Osteoblast (primary cell): ENCODE measurements at places on chromosomes 7 and 10. TPM values are rescaled to one million over a fixed set of nuclear protein-coding genes. Genes with fewer than 3 reads are reported as not detected.

DNA sequence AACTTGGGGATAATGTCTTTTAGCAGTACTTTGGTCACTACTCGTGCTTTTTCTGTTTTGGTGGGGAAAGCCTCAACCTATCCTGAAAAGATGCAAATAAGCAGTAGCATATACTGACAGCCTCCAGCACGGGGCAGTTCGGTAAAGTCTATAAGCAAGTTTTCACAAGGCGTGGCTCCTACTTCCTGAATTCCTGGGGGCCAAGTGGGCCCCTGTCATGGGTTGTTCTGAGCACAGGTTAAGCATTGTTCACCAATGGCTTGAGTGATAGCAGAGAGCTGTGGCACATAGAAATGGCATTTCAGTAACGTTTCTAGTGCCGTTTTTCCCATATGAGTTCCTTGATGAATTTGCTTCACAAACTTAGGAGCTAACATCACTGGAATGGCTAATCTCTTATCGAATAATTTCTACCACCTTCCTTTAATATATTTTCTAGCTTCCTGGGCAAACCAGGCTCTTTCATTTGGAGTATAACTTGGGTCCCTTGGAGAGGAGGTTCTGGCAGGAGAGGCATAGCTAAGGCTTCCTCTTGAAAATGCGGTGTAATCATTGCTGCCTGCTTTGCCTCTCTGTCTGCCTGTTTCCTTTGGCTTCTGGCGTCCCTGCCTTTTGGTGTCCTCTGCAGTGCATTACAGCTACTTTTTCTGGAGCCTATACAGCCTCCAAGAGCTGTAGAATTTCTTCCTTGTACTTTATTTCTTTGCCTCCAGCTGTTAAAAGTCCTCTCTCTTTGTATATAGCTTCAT is 11.7 kb upstream of the ZNF239 start:
- no peaks in the 10 kb centered on the region for H3K4me1 ChIP-seq
- H3K4me3 ChIP-seq = no peak overlapping the region
- DNase-seq = no peak
- peaks cover 8% of the 10 kb centered on the region for H3K27me3 ChIP-seq
- no peak overlapping the region for H3K27ac ChIP-seq

The COL13A1 gene
- total RNA-seq = 1.1 and 1.8 TPM in 2 replicates

The TBXAS1 gene
- total RNA-seq = 0.59 and 0.72 TPM in 2 replicates

GRCh38 chr7:121436136-121436535 is 40.0 kb upstream of the FAM3C start:
- no peaks in the 10 kb centered on the region for H3K36me3 ChIP-seq
- peaks cover 13% of the 10 kb centered on the region for H3K4me1 ChIP-seq

The PWWP2B gene
- total RNA-seq = 15.3 and 18.5 TPM in 2 replicates

The CALML5 gene
- total RNA-seq = not detected in 2 replicates

GRCh38 chr10:20059084-20059835 is 243.0 kb downstream of the PLXDC2 start:
- no peak overlapping the region for H3K4me3 ChIP-seq
- H3K27ac ChIP-seq = no peak overlapping the region
- no peak for DNase-seq
- no peaks in the 10 kb centered on the region for H3K27me3 ChIP-seq
- H3K4me1 ChIP-seq = no peaks in the 10 kb centered on the region

The TMEM106B gene
- 61.9 and 73.1 TPM in 2 replicates for total RNA-seq

The VWDE gene
- total RNA-seq = under 0.01 TPM in 1 of 2 replicates, not detected in the other

GRCh38 chr7:68627247-68627864 is 970.9 kb upstream of the AUTS2 start:
- H3K4me3 ChIP-seq = no peak overlapping the region
- no peaks in the 10 kb centered on the region for H3K4me1 ChIP-seq
- no peaks in the 10 kb centered on the region for H3K36me3 ChIP-seq
- no peak overlapping the region for H3K27ac ChIP-seq
- no peaks in the 10 kb centered on the region for H3K27me3 ChIP-seq

- H3K36me3 ChIP-seq = no peaks in the 10 kb centered on the region
- no peak for DNase-seq
- peak overlapping the region; percentile 79 for H3K27ac ChIP-seq
- no peaks in the 10 kb centered on the region for H3K27me3 ChIP-seq
Measured at GRCh38 chr7:30171766-30172447, 37.1 kb downstream of the MTURN start.

The NCOA4 gene
- total RNA-seq = 260 TPM in 2 replicates

DNA sequence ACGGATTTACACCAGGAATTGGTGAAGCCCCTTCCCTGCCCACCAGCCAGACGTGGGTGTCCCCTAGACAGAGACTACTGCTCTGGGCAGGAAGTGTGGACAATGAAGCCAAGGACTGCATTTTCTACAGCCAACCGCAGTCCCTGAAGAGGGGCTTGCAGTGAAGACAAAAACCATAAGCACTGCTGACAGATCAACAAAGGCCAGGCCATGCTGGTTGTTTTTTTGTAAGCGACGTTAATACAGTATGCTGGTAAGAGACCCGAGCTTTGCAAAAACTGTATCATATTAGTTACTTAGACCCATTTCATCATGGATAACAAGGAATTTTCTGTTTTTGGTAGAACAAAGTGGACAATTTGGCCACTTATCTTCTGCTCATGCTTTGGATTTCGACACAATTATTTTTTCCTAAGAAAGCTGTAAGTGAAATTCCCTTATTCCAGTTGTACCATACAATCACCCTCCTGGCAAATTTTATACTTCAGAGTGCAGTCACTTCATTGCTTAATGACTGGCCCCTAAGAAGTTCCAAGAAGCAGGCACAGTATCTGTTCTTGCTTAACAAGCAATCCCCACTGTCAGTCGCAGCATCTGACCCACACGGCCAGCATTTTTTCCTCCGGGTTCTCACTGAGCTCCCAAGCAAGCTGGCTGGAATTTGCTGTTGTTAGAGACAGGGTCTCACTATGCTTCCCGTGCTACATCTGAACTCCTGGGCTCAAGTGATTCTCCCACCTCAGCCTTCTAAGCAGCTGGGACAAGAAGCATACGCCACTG is 163.5 kb downstream of the PARD3 start:
- H3K36me3 ChIP-seq = no peaks in the 10 kb centered on the region
- H3K4me3 ChIP-seq = no peak overlapping the region
- no peak overlapping the region for H3K27ac ChIP-seq
- no peak for DNase-seq
- H3K27me3 ChIP-seq = no peaks in the 10 kb centered on the region
- peaks cover 7% of the 10 kb centered on the region for H3K4me1 ChIP-seq

- no peak overlapping the region for H3K27ac ChIP-seq
- H3K27me3 ChIP-seq = no peaks in the 10 kb centered on the region
Measured at GRCh38 chr10:111098679-111099437, 22.0 kb downstream of the ADRA2A start.

DNA sequence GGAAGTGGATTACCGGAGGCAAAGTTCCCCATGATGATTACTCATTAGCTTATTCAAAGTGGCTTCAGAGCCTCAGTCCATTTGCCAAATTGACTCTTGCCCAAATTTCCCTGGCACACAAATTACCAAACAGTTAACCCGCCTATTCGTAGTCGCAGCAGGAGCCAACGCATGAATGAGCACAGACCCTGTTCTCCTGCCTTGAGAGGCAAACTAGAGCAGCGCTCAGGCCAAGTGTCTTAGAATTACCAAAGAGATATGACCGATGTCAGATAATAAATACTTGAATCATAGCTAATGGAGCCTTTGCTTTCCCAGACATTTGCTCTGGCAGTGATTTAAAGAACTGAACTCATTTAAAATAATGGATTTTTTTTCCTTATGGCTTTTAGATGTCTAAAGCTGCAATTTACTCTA is 64.9 kb downstream of the CTTNBP2 start:
- H3K4me1 ChIP-seq = peaks cover 8% of the 10 kb centered on the region
- H3K27ac ChIP-seq = no peak overlapping the region
- H3K27me3 ChIP-seq = no peaks in the 10 kb centered on the region
- H3K4me3 ChIP-seq = no peak overlapping the region
- H3K36me3 ChIP-seq = no peaks in the 10 kb centered on the region

- H3K4me3 ChIP-seq = peak overlapping the region; percentile 43
- H3K36me3 ChIP-seq = no peaks in the 10 kb centered on the region
- peak overlapping the region; percentile 43 for H3K27ac ChIP-seq
Measured at GRCh38 chr10:22648547-22648961, 65.8 kb downstream of the PIP4K2A start.

DNA sequence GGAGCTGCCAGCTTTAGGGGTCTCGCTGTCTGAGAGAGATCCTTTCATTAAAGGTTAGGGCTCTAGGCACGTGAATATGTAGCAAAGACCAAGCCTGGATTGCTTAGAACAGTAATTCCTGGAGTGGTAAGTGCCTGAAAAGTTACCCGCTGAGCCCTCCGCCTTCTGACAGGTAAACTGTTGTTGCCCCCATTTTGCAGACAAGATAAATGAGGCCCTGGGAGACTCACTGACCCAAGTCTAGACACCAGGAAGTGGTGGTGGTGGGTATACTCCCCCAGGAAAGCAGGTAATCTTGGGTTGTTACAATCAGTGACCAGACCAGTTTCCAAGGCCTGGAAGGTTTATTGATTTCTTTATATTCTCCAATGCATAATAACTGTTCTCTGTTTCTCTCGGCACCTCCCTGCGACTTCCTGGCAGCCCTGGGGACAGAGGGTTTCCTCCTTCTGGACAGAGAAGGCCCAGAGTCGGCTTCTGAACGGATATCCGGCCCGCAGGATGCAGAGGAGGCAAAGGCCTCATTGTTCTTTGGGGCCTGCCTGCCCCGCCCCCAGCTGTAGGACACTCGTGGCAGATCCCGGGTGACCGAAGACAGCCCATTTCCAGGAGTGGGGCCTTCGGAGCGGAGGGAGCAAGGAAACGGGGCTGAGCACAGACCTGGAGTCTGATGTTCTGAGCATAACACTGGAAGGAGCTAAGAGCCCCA is 1.3 kb upstream of the GRK5 start:
- H3K4me1 ChIP-seq = peaks cover 43% of the 10 kb centered on the region
- no peaks in the 10 kb centered on the region for H3K27me3 ChIP-seq
- peak overlapping the region; percentile 61 for H3K27ac ChIP-seq
- no peaks in the 10 kb centered on the region for H3K36me3 ChIP-seq

DNA sequence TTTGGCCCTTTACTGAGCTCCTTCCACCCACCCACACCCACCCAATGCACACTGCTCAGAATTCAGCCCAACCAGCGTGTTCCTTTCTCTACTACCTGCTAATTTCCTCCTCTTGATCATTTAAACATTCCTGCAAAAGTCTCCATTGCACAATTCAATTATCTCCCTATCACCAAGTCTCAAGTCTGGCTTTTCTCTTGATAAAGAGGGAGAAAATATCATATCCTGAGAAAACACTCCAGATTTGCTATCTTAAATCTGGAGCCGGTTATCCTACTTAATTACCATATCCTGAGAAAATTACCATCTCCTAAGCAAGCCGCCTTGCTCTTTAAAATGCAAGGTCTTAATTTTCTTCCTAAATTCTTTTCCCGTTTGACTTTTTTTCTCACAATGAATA is 505.5 kb downstream of the XPNPEP1 start:
- H3K27me3 ChIP-seq = no peaks in the 10 kb centered on the region
- no peak overlapping the region for H3K27ac ChIP-seq
- no peak for DNase-seq
- no peaks in the 10 kb centered on the region for H3K36me3 ChIP-seq
- no peaks in the 10 kb centered on the region for H3K4me1 ChIP-seq

DNA sequence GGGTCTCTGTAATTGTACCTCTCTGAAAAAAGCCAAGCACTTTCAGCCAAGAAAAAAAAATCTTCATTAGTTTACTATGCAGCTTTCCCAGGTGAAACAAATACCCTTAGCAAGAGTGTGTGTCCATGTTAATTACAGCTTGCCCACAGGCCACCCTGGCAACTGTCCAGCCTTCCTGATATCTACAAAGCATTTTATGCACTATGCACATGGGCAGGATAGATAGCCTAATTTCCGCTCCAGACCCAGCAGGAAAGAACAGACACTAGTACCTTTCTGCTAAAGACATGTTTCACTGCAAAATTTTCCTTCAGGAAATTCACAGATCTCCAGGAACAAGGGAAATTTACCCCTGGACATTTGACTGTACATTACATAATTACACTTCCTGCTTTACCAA is 24.4 kb downstream of the CACNA2D1 start:
- DNase-seq = no peak
- peaks cover 20% of the 10 kb centered on the region for H3K36me3 ChIP-seq
- H3K27me3 ChIP-seq = no peaks in the 10 kb centered on the region
- H3K4me1 ChIP-seq = no peaks in the 10 kb centered on the region

The SLC13A1 gene
- total RNA-seq = not detected in 2 replicates

DNA sequence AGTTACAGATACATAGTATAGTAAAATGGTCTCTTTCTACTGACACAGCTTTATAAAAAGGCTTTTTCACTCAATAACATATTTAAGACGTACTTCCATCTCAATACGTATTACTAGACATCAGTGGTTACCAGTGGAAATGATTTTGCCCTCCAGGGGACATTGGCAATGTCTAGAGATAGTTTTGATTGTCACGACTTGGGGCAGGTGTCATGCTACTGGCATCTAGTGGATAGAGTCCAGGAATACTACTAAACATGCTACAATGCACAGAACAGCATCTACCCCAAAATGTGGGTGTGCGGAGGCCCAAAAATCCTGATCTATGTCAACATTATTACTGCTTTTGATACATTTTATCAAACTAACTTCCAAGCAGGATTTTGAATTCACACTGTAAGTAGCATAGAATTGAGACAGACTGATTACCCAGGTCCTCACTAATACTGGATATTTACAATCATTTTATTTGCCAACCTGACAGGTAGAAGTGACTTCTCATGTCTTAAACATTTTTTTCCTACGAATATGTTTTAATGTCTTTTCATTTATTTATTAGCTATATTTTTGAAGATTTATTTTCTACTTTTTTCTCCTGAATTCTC is 53.8 kb downstream of the HGF start:
- peak overlapping the region; percentile 72 for H3K27ac ChIP-seq
- peaks cover 14% of the 10 kb centered on the region for H3K36me3 ChIP-seq
- H3K4me1 ChIP-seq = peaks cover 8% of the 10 kb centered on the region
- no peak for DNase-seq
- no peaks in the 10 kb centered on the region for H3K27me3 ChIP-seq

GRCh38 chr7:155205368-155206317 is 92.0 kb upstream of the INSIG1 start:
- peaks cover 27% of the 10 kb centered on the region for H3K4me1 ChIP-seq
- H3K4me3 ChIP-seq = peak overlapping the region; percentile 62
- H3K36me3 ChIP-seq = no peaks in the 10 kb centered on the region
- H3K27me3 ChIP-seq = no peaks in the 10 kb centered on the region
- H3K27ac ChIP-seq = peak overlapping the region; percentile 99

- H3K27me3 ChIP-seq = no peaks in the 10 kb centered on the region
- H3K4me1 ChIP-seq = no peaks in the 10 kb centered on the region
- H3K4me3 ChIP-seq = no peak overlapping the region
- no peak overlapping the region for H3K27ac ChIP-seq
- H3K36me3 ChIP-seq = no peaks in the 10 kb centered on the region
Measured at GRCh38 chr7:10793995-10794775, 179.5 kb upstream of the PHF14 start.
